NCI-H1436 (cell line): ENCODE measurements at places on chromosomes 1 and 21.

DNA sequence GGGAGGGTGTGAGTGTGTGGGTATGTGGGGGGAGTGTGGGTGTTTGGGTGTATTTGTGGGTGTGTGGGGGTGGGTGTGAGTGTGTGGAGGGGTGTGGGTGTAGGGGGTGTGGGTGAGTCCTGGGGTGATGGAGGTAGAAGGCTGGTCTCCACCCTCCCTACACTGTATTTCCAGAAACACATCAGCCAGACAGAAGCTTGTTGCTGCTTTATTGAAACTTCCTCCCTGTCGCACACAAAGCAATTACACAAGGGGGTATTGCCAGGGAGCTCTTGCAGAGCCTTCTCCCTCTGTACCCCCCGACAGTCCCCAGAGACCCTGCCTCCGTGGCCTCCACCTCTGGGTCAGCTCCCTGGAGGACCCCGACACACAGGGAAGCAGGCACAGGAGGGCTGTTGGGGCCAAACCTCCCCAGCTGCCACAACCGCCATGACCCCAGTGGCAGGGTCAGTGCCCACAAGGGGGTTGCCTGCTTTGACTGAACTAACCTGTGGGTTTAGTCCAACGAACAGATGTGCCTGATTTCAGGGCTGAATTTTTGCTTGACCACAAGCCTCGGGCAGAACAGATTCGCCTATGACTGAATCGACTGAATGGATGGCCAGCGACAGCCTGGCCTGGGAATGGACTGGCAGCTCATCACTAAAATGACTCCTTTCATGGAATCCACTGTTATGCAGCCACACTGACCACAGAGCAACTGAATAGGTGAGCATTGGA is 9.1 kb upstream of the MATN1 start:
- DNase-seq, result no peak

DNA sequence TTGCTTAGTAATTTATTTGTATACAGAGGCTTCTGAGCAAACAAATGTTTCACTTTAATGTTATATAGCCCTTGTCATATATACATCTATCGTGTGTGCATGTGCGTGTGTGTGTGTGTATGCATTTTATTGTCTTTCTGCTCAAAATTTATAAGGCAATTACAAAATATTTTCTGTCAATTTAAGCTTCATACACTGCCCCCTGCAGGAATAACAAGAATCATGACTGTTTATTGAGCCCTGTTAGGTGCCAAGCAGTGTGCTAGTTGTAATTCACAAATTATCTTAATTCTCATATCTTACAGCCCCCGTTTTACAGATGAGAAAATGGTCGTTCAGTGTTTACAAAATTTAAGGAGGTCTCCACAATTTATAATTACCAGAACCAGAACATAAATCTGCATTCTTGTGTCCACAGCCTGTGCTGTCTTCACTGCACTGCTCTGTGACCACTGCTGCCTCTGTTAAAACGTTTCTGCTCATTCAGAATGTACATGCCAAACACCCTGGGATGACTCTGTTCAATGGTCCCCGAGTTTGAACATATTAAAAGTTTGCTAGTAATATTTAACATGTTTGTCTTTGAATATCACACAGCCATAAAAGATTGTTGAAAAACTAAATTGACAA is 181.3 kb downstream of the ATP6V1G3 start:
- no peak for DNase-seq

DNA sequence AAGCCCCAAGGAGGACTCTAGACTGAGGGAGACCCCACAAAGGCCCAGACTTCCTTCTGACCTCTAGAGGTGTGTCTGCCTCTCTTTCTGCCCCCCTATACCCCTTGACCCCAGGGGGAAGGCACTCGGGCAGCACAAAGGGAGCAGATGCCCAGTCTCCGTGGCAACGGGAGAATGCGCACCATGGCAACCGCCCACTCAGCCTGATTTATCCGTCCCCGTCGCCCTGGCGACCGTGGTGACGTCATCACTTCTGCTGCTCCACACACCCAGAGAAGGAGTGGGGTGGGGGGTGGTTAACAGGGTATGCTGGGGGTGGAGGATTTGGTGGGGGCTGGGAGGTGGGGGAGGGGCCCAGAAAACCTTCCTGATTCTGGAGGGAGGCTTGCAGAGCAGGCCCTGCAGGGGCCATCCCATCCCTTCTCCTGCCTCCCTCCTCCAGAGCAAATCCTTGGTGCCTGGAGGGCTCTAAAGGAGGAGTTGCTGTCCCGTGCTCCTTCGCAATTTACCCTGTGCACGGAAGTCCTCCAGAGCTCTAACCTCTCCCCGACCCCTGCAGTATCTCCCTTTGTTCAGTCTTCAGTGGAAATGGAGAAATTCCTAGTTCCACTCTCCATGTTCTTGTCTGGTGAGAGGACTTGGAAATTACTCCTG is 6.3 kb downstream of the CELF3 start:
- peak; percentile 87 for DNase-seq

DNA sequence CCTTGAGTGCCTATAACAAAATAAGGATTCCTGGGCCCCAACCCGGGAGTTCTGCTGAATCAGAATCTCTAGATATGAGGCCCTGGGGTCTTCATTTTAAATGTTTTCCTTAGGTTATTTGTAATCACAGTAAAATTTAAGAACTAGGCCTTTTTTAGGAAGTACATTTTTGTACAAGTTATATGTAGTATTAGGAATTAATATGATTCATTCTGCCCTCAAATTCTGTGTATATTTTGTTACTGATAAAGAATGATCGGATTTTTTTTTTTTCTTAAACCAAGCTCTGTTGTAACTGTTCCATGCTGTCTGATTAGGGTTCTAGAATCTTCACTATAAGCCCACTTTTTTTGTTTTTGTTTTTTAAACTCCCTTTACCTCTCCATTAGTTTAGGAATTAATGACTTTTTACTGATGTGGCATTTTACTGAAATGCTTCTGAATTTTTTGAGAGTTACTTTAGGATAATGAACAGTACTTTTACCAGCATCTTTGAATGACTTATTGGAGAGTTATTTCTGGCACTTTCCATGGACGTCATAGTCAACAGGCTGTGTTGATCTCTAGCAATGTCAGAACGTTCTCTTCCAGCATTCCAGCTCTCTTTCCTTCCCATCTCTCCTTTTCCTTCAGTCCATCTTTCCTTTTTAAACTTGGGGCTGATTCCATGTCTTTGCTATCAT is 48.3 kb downstream of the CLIC4 start:
- no peak for DNase-seq
